Activated B cell treated with CpG ODN at 0.5 μM for 24 hours (primary cell): ENCODE measurements at places on chromosomes 6 and 20.
A peak's percentile ranks its signal among the peaks of the same experiment; 100 is the strongest.

GRCh38 chr6:53197553-53197952 is 48.9 kb upstream of the GCM1 start:
- H3K4me3 ChIP-seq, result no peak overlapping the region
- no peaks in the 10 kb centered on the region for H3K36me3 ChIP-seq
- H3K27me3 ChIP-seq, result no peaks in the 10 kb centered on the region
- no peak for DNase-seq
- peaks cover 80% of the 10 kb centered on the region for H3K4me1 ChIP-seq

DNA sequence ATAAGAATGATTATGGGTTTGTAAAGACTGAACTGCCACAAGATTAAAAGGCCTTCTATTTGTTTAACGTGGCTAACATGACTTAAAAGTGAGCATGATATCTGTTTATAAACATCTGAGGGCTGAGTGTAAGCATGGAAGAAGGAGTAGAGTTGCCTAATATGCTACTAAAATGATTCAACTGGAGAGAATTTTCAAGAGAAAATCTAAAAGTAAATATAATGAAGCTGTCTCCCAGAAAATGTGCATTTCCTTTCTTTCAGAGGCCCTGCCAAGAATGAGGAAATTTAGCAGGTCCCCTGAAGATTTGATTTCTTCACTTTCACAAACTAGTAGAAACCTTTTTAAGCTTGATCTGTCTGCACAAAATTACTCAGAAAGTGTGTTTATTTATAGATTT is 4.2 kb upstream of the EYA4 start:
- H3K4me3 ChIP-seq, result no peak overlapping the region
- H3K27me3 ChIP-seq, result peaks cover 20% of the 10 kb centered on the region
- H3K27ac ChIP-seq, result no peak overlapping the region
- H3K36me3 ChIP-seq, result no peaks in the 10 kb centered on the region
- H3K4me1 ChIP-seq, result peaks cover 10% of the 10 kb centered on the region
- DNase-seq, result no peak

GRCh38 chr6:12371151-12371550 is 81.0 kb downstream of the EDN1 start:
- peaks cover 8% of the 10 kb centered on the region for H3K4me1 ChIP-seq
- H3K27ac ChIP-seq, result no peak overlapping the region
- no peak for DNase-seq
- H3K4me3 ChIP-seq, result no peak overlapping the region
- H3K27me3 ChIP-seq, result no peaks in the 10 kb centered on the region
- no peaks in the 10 kb centered on the region for H3K36me3 ChIP-seq

DNA sequence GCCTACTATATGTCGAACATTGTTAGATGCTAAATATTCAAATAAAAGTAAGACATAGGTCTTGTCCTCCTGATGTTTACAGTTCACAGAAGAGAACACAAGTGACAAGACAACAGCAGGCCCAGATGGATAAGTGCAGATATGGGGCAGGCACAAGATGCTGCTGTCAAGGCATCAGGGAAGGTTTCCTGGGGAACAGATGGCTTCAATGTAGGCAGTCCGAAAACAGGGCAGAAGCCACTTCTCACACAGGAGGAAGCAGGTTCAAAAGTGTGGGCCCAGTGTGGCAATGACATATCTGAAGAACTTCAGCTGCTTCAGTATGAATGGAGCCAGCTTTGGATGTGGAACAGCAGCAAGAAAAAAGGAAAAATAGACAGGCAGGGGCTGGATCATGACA is 32.5 kb downstream of the HLA-DPB1 start:
- no peak for DNase-seq
- H3K27me3 ChIP-seq, result no peaks in the 10 kb centered on the region
- H3K27ac ChIP-seq, result no peak overlapping the region
- peaks cover 18% of the 10 kb centered on the region for H3K4me1 ChIP-seq

DNA sequence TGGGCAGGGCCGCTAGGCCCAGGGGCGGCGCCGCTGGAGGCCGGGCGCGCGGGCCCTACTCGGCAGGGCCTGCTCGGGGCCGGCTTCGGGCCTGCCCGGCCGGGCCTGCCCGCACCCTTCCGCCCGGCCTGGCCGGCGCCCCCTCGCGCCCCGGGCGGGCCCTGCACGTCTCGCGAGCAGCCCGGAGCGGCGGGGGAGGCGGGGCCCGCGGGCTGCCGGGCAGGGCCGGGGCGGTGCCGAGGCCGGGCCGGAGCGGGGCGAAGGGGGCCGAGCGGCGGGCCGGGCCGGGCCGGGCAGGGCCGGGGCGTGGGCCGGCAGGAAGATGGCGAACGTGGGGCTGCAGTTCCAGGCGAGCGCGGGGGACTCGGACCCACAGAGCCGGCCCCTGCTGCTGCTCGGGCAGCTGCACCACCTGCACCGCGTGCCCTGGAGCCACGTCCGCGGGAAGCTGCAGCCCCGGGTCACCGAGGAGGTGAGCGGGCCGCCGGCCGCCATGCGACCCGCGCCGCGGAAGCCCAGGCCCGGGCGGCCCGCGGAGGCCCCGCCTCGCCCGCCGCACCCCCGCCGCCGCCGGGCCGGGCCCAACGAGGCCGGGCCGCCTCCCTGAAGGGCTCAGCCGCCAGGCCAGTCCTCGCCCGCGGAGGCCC is at the start of gene NPEPL1:
TSS of gene NPEPL1 (plus strand) at position 222 of the 647 bp plus-strand sequence. CDS start at position 323, 101 bp downstream.
- no peaks in the 10 kb centered on the region for H3K27me3 ChIP-seq
- DNase-seq, result peak; percentile 74
- peaks cover 7% of the 10 kb centered on the region for H3K4me1 ChIP-seq

DNA sequence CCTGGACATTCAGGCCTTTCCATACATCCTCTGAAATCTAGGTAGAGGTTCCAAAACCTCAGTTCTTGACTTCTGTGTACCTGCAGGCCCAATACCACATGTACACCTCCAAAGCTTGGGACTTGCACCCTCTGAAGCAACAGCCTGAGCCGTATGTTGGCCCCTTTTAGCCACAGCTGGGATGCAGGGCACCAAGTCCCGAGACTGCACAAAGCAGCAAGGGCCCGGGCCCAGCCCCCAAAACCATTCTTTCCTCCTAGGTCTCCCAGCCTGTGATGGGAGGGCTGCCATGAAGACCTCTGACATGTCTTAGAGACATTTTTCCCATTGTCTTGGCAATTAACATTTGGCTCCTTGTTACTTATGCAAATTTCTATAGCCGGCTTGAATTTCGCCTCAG is 107.4 kb upstream of the FRMD1 start:
- H3K27me3 ChIP-seq, result no peaks in the 10 kb centered on the region
- no peak overlapping the region for H3K27ac ChIP-seq
- DNase-seq, result no peak
- H3K36me3 ChIP-seq, result no peaks in the 10 kb centered on the region

DNA sequence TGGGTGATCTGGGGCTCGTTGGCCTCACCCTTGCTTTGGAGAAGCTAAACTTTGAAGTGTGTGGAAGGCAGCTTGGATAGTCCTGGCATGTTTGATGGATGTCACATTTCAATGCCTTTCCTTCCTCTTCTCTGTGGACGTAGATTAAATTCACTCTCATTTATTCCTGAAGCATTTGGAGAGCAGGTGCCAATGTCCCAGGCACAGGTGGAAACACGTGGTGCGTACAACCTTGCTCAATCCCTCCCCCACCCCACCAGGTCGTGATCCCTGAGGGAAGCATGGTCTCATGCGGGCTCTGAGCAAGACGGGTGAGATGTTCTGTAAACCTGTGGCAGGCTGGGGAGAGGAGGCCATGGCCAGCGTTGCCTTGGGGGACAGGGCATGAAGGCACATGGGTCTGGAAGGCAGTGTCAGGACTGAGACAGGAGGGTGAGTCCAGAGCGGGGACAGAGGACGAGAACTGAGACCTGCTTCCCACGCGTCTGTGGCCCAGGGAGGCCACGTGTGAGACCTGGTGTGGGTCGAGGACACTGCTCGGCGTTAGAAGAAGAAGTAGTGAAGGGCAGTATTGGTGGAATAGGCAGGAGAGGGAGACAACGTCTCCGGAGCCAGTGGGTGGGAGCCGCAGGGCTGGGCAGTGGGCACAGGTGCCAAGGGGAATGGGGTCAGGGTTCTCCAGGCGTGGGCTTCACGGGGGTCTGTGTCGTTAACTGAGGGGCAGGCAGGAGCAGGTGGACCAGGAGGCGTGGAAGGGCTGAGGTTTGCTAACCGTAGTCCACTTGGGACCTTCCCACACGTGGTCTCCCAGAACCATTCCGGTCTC is 34.4 kb downstream of the SMOC2 start:
- H3K27me3 ChIP-seq, result no peaks in the 10 kb centered on the region
- no peak overlapping the region for H3K27ac ChIP-seq
- no peak overlapping the region for H3K4me3 ChIP-seq
- no peaks in the 10 kb centered on the region for H3K36me3 ChIP-seq
- H3K4me1 ChIP-seq, result no peaks in the 10 kb centered on the region

- peaks cover 3% of the 10 kb centered on the region for H3K27me3 ChIP-seq
- peaks cover 5% of the 10 kb centered on the region for H3K4me1 ChIP-seq
- no peak overlapping the region for H3K4me3 ChIP-seq
Observed at GRCh38 chr6:118775381-118775780, 118.6 kb upstream of the ASF1A start.

GRCh38 chr6:81933608-81934051 is 181.1 kb upstream of the TENT5A start:
- no peak overlapping the region for H3K4me3 ChIP-seq
- no peaks in the 10 kb centered on the region for H3K4me1 ChIP-seq
- DNase-seq, result no peak
- H3K27ac ChIP-seq, result no peak overlapping the region
- H3K36me3 ChIP-seq, result no peaks in the 10 kb centered on the region
- no peaks in the 10 kb centered on the region for H3K27me3 ChIP-seq
